ENCODE measurements at places on chromosomes 3 and 15. TPM values are rescaled to one million over a fixed set of nuclear protein-coding genes. Genes with fewer than 3 reads are reported as not detected.

GRCh38 chr15:65836665-65837064 lies 32.6 kb upstream of the RAB11A start:
- no peak for DNase-seq
- no peaks in the 10 kb centered on the region for H3K27me3 ChIP-seq
- H3K27ac ChIP-seq = no peak overlapping the region
- H3K4me3 ChIP-seq = no peak overlapping the region
- peaks cover 19% of the 10 kb centered on the region for H3K4me1 ChIP-seq

- H3K4me1 ChIP-seq = no peaks in the 10 kb centered on the region
- H3K36me3 ChIP-seq = no peaks in the 10 kb centered on the region
- DNase-seq = no peak
- no peaks in the 10 kb centered on the region for H3K27me3 ChIP-seq
- H3K4me3 ChIP-seq = no peak overlapping the region
Measured at GRCh38 chr15:66682246-66682645, 19.8 kb upstream of the SMAD6 start.

UBA3 gene
- 83.1 TPM for total RNA-seq

- no peaks in the 10 kb centered on the region for H3K4me1 ChIP-seq
- DNase-seq = no peak
- H3K36me3 ChIP-seq = no peaks in the 10 kb centered on the region
- H3K27ac ChIP-seq = no peak overlapping the region
Measured at GRCh38 chr3:177569875-177570657, 372.8 kb upstream of the TBL1XR1 start.

DNA sequence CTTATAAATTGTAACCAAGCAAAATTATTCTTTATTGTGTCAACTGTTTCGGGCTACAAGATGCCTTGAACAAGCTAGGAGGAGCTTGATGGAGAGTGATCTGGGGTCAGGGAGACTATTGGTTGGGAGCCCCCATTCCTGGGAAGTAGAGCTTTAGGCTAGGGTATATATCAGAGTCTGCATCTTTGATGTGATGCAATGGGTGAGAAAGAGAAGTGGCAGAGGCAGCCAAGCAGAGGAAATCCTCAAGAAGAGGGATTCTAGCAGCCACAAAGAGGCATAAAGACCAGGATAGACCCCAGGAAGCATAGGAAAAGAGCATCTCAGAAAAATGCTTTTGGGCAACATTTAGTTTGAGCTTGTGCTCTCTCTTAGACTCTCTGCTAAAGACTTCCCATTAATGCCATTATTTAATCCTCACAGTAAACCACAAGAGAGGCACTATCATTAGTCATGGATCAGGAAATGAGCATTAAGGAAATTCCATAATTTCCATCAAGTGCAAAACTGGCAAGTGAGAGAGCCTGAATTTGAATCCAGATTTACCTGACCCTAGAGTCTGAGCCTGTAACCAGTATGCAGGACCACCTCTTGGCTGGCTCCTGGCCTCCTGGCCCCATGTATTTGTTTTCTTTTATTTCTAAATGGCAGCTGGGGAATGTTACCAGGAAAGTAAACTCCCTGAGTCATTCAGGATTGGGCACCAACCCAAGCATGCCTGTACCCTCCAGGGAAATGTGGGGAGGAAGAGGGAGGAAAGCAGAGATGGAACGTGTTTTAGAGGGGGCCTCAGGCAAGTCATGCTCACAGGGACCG lies 118.7 kb downstream of the RPL22L1 start:
- peaks cover 3% of the 10 kb centered on the region for H3K27me3 ChIP-seq
- H3K36me3 ChIP-seq = no peaks in the 10 kb centered on the region
- no peak overlapping the region for H3K27ac ChIP-seq
- H3K4me1 ChIP-seq = no peaks in the 10 kb centered on the region
- DNase-seq = no peak
- H3K4me3 ChIP-seq = no peak overlapping the region

PATL2 gene
- 48.5 TPM for total RNA-seq

DNA sequence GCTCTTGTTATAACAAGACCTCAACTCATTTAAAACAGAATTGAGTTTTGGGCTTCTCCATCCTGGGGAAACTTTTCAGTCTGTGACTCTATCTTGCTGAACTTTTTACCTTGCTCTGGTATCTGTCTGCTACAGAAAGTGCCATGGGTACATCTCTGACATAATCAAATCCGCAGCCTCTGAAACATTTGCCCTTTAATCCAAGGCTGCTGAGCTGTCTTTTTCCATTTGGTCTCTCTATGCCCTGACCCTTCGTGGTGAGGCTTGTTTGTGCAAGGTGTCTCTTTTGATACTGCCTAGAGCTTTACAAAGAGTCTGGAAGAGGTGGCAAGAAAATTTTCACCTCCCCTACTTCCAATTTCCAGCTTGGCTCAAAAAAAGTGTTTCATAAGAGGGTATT lies 11.3 kb downstream of the TMEM108 start:
- H3K36me3 ChIP-seq = no peaks in the 10 kb centered on the region
- no peaks in the 10 kb centered on the region for H3K4me1 ChIP-seq
- no peak overlapping the region for H3K27ac ChIP-seq
- DNase-seq = no peak

- H3K27ac ChIP-seq = no peak overlapping the region
- peaks cover 8% of the 10 kb centered on the region for H3K36me3 ChIP-seq
Measured at GRCh38 chr3:126029241-126029640, 54.7 kb downstream of the SLC41A3 start.

- DNase-seq = no peak
- H3K36me3 ChIP-seq = no peaks in the 10 kb centered on the region
- H3K4me3 ChIP-seq = no peak overlapping the region
- no peaks in the 10 kb centered on the region for H3K4me1 ChIP-seq
Measured at GRCh38 chr15:81182756-81183438, 13.8 kb upstream of the IL16 start.

TRIM42 gene
- total RNA-seq = not detected

- H3K4me1 ChIP-seq = peaks cover 15% of the 10 kb centered on the region
- no peak overlapping the region for H3K27ac ChIP-seq
- no peak for DNase-seq
- no peaks in the 10 kb centered on the region for H3K36me3 ChIP-seq
- H3K27me3 ChIP-seq = peaks cover 30% of the 10 kb centered on the region
Measured at GRCh38 chr15:61227269-61227949, 1.7 kb downstream of the RORA start.

- H3K36me3 ChIP-seq = no peaks in the 10 kb centered on the region
- no peaks in the 10 kb centered on the region for H3K4me1 ChIP-seq
- no peak for DNase-seq
- no peak overlapping the region for H3K4me3 ChIP-seq
Measured at GRCh38 chr3:166110102-166110501, 272.9 kb upstream of the BCHE start.

EIF4G1 gene
- 232 TPM for total RNA-seq

MYO5C gene
- 0.54 TPM for total RNA-seq

- no peak overlapping the region for H3K27ac ChIP-seq
- H3K36me3 ChIP-seq = no peaks in the 10 kb centered on the region
- no peak for DNase-seq
Measured at GRCh38 chr3:105788593-105788992, 80.2 kb downstream of the CBLB start.

PTX3 gene
- total RNA-seq = 0.20 TPM

GOLGA6L7 gene
- total RNA-seq = not detected

DNA sequence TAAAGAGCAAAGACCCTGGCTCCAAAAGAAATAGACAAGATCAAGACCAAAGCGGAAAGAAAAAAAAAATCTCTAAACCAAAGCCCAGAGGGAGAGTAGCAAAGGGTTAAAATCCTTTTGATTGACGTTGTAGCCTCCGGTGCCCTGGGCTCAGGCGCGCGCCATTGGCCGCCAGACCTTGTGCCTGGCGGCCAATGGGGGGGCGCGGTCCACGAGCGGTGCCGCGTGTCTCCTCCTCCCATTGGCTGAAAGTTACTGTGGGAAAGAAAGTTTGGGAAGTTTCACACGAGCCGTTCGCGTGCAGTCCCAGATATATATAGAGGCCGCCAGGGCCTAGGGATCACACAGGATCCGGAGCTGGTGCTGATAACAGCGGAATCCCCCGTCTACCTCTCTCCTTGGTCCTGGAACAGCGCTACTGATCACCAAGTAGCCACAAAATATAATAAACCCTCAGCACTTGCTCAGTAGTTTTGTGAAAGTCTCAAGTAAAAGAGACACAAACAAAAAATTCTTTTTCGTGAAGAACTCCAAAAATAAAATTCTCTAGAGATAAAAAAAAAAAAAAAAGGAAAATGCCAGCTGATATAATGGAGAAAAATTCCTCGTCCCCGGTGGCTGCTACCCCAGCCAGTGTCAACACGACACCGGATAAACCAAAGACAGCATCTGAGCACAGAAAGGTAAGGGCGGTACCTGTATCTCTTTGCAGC lies at the start of gene HES1:
HES1 (plus strand) TSS at position 343 of the 713 bp plus-strand sequence; CDS start at position 576, 233 bp downstream.
- no peak within 1 kb of the TSS for H3K27ac ChIP-seq
- H3K4me1 ChIP-seq = peaks cover 37% of the 10 kb centered on the region
- H3K36me3 ChIP-seq = no peaks in the 10 kb centered on the region
- peak within 1 kb of the TSS; percentile 87 for H3K4me3 ChIP-seq
- DNase-seq = no peak

XCR1 gene
- total RNA-seq = not detected

VWA5B2 gene
- not detected for total RNA-seq

TNK2 gene
- 181 TPM for total RNA-seq

- no peaks in the 10 kb centered on the region for H3K4me1 ChIP-seq
- H3K27ac ChIP-seq = no peak overlapping the region
- DNase-seq = no peak
- H3K27me3 ChIP-seq = no peaks in the 10 kb centered on the region
- H3K36me3 ChIP-seq = no peaks in the 10 kb centered on the region
Measured at GRCh38 chr3:47273564-47273963, 9.0 kb downstream of the KIF9 start.

CACNA2D3 gene
- total RNA-seq = not detected

DNA sequence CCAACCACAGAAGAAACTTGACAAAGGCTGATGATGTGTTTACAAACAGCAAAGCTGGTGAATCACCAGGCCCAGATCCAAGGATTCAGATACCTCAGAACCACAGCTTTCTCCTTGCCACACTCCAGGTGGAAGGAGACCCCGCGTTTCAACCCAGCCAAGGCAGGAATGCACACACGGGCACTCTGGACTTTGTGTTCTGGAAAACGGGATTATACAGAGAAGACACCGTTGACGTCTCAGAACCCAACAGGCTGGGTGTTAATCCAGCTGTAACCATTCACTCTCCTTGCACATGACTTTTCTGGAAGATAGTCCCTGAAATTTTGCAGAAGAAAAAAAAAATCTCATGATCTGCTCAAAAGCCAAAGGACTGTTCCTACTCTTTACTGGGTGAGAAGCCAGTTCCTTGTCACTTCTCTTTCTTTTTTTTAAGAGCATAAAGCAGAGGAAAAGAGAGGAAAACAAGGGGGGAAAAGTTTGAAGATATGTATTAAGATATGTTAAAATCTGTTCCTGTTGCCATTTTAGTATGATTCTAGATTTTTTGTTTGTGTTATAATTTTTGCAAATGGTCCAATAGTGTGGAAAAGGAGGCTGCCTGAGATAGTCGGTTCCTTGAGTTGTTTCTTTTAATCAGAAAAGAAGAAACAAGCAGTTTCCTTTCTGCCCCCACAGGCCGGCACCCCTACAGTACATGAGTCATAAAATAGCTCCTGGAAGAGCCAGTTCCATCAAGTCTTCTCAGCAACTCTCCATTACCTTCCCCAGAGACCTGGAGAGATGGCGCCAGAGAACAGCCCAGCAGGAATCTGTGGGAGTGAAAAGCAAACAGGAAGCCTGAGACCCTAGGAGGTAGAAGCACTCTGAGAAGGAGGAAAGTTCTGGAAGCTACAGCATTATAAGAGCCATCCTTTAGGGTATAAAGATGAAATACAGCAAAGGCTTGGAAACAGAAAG lies 73.1 kb downstream of the RORA start:
- no peak for DNase-seq
- no peaks in the 10 kb centered on the region for H3K36me3 ChIP-seq
- H3K27ac ChIP-seq = no peak overlapping the region
- no peak overlapping the region for H3K4me3 ChIP-seq
- H3K27me3 ChIP-seq = peaks cover 2% of the 10 kb centered on the region

DNA sequence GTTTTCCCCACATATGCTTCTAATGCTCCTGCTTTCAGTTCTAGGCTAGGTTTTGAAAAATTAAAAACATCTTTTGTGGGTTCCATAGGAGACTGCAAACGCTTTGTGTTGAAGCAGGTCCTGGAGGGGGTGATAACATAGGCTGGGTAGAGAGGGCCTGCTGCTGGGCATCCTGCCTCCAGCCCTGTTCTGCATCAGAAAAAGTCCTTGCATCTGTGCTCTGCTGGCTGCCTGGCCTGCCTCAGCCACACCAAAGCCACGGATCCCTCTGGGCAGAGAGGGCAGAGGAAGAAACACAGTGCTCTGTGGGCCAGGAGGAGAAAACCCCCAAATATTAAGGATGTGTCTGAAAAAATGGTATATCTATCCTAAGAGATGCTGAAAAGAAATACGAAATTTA lies 3.9 kb upstream of the ARPP21 start:
- H3K4me1 ChIP-seq = peaks cover under 1% of the 10 kb centered on the region
- no peaks in the 10 kb centered on the region for H3K36me3 ChIP-seq

GRCh38 chr15:72737061-72737460 lies 46.5 kb downstream of the ADPGK start:
- no peaks in the 10 kb centered on the region for H3K27me3 ChIP-seq
- peaks cover 30% of the 10 kb centered on the region for H3K36me3 ChIP-seq
- H3K4me3 ChIP-seq = no peak overlapping the region

EHD4 gene
- 16.8 TPM for total RNA-seq

MKRN2 gene
- 27.1 TPM for total RNA-seq

GXYLT2 gene
- total RNA-seq = 0.19 TPM

GRCh38 chr3:155352900-155353490 lies 59.5 kb upstream of the STRIT1 start:
- no peak for DNase-seq
- no peaks in the 10 kb centered on the region for H3K36me3 ChIP-seq
- no peaks in the 10 kb centered on the region for H3K27me3 ChIP-seq
- H3K4me3 ChIP-seq = no peak overlapping the region
- no peak overlapping the region for H3K27ac ChIP-seq
- no peaks in the 10 kb centered on the region for H3K4me1 ChIP-seq

- no peak overlapping the region for H3K27ac ChIP-seq
- peak; percentile 56 for DNase-seq
- H3K4me3 ChIP-seq = no peak overlapping the region
- no peaks in the 10 kb centered on the region for H3K36me3 ChIP-seq
Measured at GRCh38 chr3:128969993-128970739, 23.7 kb downstream of the CFAP92 start.

DNA sequence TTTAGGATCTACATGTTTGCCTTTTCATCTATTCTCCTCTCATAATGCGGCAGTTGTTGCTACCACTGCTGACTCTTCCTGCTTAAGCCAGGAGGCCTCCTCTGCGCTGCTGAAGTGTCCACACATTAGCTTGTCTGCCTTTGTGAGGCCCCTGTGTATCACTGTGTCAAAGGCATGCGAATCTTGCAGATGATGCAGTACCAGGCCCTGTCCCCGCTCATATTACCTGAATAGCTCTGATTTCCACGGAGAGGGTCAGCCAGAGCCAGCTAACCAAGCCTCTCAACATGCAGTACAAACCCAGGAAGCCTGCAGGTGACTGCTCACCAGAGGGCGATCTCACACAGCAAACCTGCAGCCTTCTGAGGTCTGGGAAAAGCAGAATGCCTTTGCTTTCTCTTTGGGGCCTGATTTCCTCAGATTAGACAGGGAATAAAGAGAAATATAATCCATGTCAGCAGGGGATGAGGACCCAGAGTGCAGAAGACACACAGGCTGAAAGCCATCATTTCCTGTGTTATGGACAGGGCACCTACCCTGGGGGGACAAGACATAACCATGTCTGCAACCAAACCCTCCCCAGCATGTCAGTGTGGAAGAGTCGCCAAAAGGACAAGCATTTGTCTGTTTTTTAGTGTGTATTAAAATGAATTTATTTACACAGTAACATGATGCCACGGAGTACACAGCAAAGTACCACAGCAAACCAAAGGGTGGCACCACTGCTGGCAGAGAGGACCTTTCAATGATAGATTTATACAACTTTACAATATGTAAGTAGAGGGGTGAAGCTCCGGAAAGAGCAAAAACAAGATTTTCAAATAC lies 36.8 kb upstream of the TSPAN3 start:
- H3K4me1 ChIP-seq = no peaks in the 10 kb centered on the region
- H3K36me3 ChIP-seq = no peaks in the 10 kb centered on the region
- no peak overlapping the region for H3K4me3 ChIP-seq
- H3K27me3 ChIP-seq = no peaks in the 10 kb centered on the region

TMEM212 gene
- not detected for total RNA-seq

All from T-cell (primary cell).